ENCODE measurements at places on chromosomes 2 and 18.

GRCh38 chr2:27060323-27060722 lies 8.9 kb downstream of the AGBL5 start:
- DNase-seq, result no peak

DNA sequence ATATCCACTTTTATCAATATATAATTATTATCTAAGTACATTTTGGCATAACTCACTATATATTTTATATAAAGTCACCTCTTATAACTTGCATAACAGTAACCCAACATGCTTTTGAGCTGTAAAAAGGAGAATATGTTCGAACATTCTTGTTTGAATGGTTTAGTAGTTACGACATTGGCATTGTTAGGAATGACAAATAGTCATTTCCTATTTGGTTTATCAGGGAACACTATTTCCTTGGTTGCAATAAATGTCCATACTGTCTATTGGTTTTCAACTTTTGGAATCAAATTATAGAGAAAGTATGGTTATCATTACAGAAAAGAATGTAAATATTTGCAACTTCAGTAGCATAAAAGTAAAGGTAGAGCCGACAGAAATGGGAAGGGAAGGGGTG lies 124.1 kb downstream of the PARD3B start:
- DNase-seq, result no peak

DNA sequence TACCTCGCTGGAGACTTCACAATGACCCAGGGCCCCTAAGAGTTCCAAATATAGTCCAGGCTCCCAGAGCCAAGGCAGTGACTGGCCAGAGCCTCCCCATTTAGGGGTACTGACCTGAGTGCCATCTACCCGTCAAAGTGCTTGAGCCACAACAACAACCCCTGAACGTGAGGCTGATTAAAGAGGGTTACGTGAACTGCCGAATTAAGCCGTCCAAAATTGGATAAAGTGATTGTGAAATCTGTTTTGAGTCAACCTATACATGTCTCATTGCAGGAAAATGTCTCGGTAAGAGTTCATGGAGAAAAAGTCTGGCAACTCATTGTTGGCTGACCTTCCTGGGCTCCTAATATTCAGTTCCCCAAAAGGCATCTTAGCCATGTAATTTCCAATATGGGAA lies 116.3 kb downstream of the TTC32 start:
- peak; percentile 19 for DNase-seq

- peak; percentile 27 for DNase-seq
Measured at GRCh38 chr18:21109936-21110712, 1.5 kb downstream of the ROCK1 start.

- DNase-seq, result no peak
Measured at GRCh38 chr18:23398401-23398800, 54.7 kb upstream of the RIOK3 start.

GRCh38 chr2:171430516-171431410 lies 3.0 kb downstream of the METTL8 start:
- DNase-seq, result no peak

DNA sequence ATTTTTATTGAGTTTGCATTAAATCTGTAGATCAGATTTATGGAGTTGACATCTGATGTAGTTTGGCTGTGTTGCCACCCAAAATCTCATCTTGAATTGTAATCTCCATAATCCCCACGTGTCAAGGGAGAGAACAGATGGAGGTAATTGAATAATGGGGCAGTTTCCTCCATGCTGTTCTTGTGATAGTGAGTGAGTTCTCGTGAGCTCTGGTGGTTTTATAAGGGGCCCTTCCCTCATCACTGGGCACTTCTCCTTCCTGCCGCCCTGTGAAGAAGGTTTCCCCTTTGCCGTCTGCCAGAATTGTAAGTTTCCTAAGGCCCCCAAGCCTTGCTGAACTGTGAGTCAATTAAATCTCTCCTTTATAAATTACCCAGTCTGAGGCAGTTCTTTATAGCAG lies 32.2 kb downstream of the ZC3H15 start:
- no peak for DNase-seq

DNA sequence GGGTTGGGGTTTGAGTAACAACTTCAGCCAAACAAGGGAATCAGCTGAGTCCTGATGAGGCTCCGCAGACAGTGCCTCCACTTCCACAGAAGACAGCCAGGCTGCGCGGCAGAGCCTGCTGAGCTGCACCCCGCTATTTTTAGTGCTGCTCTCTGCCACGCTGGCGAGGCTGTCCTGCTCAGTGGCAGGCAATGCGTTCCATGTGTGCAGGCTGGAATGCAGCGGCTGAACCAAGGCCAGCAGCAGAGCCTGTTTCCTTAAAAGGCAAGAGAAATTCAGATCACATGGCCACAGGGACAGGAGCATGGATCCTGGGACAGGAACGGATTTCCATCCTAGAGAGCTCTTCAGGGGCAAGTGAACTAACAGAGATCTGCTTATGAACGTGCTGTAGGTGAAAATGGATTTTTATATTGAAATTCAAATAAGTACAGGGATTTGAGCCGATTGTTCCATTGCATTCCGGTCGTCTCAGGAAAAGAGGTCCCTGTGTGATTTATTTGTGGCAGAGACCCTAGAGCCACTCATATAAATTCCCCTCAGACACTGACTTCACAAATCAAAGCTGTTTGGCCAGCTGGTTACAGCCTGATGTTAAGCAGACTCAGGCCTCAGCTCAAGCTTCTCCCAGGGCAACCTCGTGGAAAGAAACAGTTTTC lies 98.7 kb downstream of the COL6A3 start:
- DNase-seq, result no peak

DNA sequence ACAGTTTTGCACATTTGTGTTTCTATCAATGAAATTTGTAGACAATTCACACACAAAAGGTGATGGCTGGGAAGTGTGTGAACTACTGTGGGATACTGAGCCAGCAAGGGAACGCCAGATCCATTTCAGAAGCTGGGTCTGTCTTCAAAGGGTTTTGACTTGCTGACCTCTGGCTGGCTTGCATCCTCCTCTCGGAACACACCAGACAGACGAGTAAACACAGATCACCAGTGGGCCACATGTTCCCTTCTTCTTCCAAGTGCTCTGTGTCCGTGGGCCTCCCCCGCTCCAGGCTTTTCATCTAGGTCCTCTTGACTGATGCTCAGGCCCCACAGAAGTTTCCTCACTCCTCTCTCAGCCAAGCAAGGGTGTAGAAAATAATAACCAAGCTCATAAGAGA lies 122.2 kb upstream of the OSR1 start:
- DNase-seq, result no peak

GRCh38 chr2:230665263-230665691 lies 47.4 kb upstream of the CAB39 start:
- DNase-seq, result no peak

DNA sequence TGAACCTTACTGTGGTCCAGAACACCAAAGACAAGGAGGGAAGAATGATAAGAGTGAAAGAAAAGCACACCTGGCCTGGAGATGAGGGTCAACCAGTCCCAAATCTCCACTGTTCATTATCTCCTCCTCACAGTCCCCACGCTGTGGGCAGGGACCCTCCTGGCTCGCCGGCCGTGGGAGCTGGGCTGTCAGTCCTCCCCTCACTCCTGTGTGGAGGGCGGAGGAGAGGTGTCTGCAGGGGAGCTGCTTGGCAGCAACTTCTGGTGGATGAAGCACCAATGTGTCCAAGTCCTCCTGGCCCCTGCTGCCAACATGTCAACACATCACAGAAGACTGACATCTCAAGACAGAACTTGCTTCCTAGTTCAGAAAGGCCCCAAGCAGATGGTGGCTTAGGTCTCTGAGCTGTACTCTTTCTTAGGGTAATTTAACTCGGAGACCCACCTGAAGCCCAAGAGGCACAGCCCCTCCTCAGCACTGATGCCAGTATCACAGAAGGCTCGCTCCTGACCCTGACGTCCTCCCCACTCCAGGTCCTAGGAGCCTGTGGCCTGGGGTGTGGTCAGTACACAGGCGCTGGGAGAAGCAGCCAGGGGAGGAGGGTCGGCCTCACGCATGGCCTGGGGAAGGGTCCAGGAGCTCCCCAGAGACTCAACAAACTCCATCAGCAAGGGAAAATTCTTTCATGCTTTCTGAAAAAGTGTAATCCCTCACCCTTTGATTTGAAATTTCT lies 54.5 kb downstream of the PARD6G start:
- no peak for DNase-seq

GRCh38 chr2:84116143-84116542 lies 342.9 kb downstream of the SUCLG1 start:
- DNase-seq, result no peak

- DNase-seq, result peak; percentile 3
Measured at GRCh38 chr18:41391616-41392595, 563.1 kb upstream of the PIK3C3 start.

- DNase-seq, result no peak
Measured at GRCh38 chr2:55001716-55002115, 48.5 kb downstream of the RTN4 start.

DNA sequence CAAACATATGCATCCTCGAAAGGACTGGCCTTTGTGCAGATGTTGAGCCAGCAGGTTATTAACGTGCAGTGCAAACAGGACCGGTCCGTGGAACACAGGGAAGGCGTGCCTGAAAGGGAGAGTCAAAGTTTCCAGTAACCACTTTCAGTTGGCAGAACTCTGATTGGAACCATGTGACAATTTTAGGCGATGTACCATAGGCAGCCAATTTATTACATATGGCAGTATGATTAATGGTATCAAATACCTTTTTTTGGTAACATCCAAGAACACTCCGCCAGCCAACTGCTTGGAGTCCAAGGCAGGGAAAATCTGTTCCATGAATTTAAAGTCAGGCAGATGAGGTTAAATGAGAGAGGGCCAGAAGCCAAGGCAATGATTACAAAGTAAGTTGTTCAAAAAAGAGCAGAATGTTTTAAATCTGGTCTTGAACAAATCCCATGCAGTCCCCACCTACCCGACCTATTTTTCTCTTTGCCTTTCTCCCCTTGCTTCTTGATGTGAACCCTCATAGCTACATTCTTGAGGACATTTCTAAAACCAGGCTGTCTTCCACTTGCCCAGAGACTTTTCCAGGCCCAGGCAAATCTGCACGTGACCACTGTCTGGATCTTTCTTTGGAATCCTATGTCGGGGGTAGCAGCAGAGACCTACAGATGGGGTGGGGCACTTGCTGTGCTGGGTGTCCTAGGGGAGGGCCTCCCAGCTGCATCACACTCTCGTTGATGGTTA lies 351.7 kb downstream of the HRH4 start:
- DNase-seq, result no peak

DNA sequence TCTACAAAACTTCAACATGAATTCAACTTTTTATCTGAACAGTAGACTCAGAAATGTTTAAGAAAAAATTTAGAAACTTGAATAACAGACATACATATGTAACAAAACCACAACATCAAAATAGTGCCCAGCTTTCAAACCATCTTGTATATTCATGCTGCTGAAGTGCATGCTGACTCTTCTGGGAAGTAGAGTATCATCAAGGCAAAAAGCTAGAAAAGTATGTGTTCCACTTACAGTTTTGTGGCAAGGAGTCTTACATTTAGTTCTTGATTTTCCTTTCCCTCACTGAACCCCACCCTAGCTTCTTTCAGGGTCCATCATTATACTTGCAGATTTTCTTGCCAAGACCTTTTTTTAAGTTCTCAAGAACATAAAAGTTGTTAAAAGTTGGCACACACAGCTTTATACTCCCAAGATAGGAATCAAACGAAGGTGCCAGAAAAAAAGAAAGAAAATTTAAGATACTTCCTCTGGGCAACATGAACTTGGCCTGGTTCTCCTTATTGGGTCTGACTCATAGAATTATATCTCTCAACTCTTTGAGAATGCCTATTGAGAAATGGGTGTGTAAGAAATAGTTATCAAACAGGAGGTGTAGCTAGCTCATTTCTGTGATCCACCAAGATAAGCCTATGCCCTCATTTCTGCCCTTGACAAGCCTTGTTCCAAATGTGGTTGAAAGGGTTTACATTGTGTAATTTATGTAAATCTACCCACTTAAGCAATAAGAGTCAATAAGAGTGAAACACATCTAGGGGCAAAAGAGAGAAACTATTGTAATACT lies 667.6 kb upstream of the ACVR2A start:
- DNase-seq, result no peak

- peak; percentile 80 for DNase-seq
Measured at GRCh38 chr18:24075767-24076597, 61.4 kb downstream of the TTC39C start.

DNA sequence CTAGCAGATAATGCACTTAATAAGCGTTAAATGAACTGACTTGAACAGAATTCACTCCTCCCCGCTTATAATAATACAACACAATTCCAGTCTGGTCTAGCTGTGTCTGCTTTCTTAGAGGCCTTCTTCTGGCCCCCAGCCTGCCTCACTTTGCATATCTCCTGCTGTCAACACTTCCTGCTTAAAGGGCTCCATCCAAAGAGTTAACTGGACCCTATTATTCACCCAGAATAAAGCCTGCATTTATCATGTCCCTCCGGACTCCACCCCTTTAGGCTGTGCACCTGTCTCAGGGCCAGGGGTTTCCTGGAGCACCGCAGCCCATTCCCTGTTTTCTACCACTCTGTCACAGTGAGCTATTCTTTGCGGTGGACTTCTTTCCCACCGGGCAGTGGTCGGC lies 292.8 kb upstream of the FBXO11 start:
- no peak for DNase-seq

DNA sequence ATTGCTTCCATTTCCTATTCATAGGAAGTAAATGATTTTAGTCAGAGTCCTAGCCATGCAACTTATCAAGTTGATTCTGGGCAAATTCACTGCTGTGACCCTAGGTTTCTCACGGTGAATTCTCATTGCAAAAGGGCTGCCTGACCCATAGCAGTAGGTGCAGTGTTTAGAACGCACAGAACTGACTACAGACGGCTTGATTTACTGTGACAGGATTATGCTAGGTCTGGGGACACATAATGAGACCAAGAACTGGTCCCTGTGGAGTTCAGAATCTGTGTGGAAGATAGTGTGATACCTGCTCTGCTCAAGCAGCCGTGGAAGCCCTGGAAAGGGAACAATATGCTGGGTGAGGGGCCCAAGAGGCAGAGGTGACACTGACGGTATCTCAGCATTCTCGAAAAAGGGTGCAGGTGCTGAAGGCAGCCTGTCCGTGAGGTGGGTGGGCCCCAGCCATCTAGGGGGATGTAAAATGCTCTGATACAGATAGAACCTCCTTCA lies 46.4 kb downstream of the ABCG8 start:
- no peak for DNase-seq

DNA sequence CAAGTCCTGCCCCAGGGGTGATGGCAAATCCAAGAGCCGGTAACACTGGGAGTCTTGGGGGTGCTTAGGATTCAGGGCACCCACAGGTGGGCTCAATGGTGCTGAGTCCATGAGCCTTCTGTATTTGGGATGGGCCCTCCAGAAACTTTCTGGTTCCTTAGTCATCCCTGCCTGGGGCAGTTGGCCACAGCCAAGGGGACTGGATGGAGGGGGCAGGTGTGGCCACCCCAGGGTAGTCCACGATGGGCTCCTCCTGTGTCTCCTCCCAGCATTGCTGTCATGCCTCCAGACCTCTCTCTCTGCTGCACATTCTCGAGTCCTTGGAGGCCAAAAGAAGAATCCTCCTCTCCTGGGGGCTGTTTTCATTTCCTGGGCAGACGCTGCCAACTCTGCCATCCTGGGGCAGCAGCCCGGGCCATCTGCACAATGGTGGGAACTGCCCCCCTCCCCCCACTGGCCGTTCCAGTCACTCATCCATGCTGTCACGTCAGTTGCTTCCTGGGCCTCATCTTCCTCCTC lies 158.0 kb upstream of the TWIST2 start:
- no peak for DNase-seq

- no peak for DNase-seq
Measured at GRCh38 chr2:241897231-241897916, 27.8 kb downstream of the RTP5 start.

GRCh38 chr2:78125042-78125441 lies 602.9 kb upstream of the LRRTM4 start:
- DNase-seq, result no peak
